ENCODE measurements at places on chromosomes 2 and 18.

GRCh38 chr18:67425672-67426071, 90.8 kb downstream of the DSEL start:
- DNase-seq = no peak

DNA sequence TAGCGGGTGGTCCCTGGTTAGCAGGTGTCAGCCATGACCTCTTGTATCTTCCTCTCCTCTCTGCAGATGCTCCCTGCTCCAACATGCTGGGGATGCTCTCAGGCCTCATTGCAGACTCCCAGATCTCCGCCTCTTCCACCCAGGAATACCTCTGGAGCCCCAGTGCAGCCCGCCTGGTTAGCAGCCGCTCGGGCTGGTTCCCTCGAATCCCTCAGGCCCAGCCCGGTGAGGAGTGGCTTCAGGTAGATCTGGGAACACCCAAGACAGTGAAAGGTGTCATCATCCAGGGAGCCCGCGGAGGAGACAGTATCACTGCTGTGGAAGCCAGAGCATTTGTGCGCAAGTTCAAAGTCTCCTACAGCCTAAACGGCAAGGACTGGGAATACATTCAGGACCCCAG, 60.8 kb downstream of the NRP2 start:
- DNase-seq = no peak

GRCh38 chr2:60324536-60324935, 228.9 kb downstream of the BCL11A start:
- no peak for DNase-seq

GRCh38 chr2:221176667-221177066, 395.4 kb downstream of the EPHA4 start:
- no peak for DNase-seq

DNA sequence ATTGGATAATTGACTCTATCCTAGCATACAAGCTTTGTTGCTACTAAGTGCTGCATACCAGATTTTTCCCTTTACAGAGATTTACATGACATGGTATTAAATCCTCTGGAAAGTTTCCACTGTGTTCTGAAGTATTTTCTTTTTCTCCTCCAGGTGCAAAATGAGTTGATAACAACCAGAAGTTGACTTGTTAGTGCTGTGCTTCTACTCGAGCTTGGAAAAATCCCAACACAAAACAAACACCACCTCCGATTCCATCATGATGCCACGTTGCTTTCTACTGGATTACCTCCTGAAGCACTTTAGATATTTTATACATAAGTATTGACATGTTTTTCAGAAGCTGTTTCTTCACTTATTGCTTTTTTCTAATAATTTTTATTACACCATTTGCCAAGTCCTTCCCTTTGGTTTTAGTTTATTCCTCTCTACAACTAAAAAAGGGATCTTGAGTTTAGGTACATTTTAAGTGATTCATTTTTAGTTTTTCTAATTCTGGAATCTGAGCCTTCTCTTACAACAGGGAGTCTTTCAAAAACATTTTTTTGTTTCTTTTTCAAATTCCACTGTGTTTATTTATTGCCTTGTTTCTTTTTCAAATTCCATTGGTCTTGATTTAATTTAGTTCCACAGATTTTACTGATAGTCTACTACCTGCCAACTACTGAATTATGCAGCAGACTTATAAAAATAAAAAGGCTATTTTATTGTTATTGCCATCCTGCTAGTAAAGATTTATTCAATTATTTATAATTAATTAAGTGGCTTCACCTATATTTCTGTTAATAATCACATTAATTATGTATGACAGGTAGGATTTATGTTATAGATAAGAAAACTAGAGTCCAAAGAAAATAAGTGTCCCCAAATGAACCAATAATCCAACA, 143.4 kb downstream of the PPP1R1C start:
- DNase-seq = no peak

Data from sciatic nerve (tissue), 2 donors.